ENCODE measurements at places on chromosomes 4 and X.

DNA sequence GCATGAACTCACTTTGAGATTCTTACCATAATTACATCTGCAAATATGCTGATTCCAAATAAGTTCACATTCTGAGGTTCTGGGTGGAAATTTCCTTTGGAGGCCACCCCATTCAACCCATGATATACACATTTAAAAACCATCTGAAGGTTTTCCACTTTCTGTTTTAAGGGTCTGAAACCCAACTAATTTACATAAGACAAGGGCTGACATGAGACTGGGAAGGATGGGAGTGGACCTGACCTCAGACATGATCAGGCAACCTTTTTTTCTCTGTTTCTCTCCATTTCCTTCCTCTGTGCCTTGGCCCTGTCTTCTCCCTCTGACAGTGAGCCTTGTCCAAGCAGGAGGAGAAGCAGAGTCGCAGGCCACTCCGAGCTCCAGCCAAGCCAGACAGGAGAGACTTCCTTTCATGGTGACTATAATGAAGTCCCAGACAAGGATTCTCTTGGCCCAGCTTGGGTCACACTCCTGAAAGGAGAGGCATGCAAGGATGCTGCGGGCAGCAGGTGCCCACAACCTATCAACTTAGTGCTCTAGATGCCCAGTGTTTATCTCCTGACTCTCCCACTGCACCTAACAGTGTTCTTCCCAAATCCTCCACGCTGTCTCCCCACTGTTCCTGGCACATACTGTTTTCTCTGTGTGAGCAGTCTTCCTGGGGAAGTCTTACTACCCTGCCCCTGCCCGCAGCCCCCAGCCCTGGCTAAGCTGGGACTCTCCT, 39.9 kb downstream of the MSX1 start:
- peaks cover 17% of the 10 kb centered on the region for H3K27me3 ChIP-seq
- no peaks in the 10 kb centered on the region for H3K4me1 ChIP-seq
- H3K27ac ChIP-seq: no peak overlapping the region
- no peak overlapping the region for H3K4me3 ChIP-seq
- H3K36me3 ChIP-seq: no peaks in the 10 kb centered on the region
- no peak for DNase-seq

GRCh38 chr4:150402871-150403272, 179.1 kb upstream of the MAB21L2 start:
- peaks cover 8% of the 10 kb centered on the region for H3K4me1 ChIP-seq
- peak; percentile 65 for DNase-seq
- H3K36me3 ChIP-seq: peaks cover 21% of the 10 kb centered on the region
- no peak overlapping the region for H3K4me3 ChIP-seq

- no peaks in the 10 kb centered on the region for H3K36me3 ChIP-seq
- no peaks in the 10 kb centered on the region for H3K27me3 ChIP-seq
- DNase-seq: peak; percentile 57
Measured at GRCh38 chrX:8988446-8988845, 45.5 kb downstream of the FAM9B start.

GRCh38 chr4:148265627-148266026, 176.6 kb downstream of the NR3C2 start:
- H3K27ac ChIP-seq: no peak overlapping the region
- H3K36me3 ChIP-seq: no peaks in the 10 kb centered on the region
- no peak for DNase-seq
- no peaks in the 10 kb centered on the region for H3K27me3 ChIP-seq
- peaks cover 7% of the 10 kb centered on the region for H3K4me1 ChIP-seq

GRCh38 chr4:3487861-3488260, 24.8 kb downstream of the DOK7 start:
- H3K36me3 ChIP-seq: no peaks in the 10 kb centered on the region
- H3K4me3 ChIP-seq: no peak overlapping the region
- H3K27ac ChIP-seq: no peak overlapping the region
- H3K4me1 ChIP-seq: no peaks in the 10 kb centered on the region

DNA sequence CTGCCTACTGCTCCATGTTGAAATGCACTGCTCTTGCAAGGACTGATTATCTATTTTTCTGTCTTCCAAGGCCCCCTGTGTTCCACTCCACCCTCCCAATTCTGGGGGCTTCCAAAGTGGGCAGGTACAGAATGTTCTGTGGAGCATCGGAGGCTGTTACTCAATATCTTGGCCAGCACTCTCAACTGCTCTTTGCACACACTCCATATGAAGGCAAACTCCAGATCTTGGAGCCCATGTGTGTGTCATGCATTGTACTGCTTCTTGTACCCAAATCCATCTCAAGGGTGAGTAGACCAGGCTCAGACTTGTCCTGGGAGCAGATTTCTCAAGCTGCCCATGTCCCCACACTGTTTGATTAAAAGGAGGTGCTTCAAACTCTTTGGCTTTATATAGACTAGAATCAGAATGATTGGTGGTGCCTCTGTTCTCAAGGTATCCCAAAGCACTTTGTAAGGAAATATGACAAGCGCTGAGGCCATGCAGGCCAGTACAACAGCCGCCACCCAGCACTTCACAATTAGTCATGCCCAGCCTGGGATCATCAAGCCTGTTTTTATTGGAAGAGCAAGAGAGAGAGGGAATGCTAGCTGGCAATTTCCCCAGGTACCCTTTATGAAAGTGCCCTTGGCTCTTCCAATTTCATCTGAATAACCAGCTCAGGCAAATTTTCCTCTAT, 44.3 kb downstream of the AR start:
- no peak overlapping the region for H3K4me3 ChIP-seq
- no peak for DNase-seq
- H3K4me1 ChIP-seq: no peaks in the 10 kb centered on the region
- H3K36me3 ChIP-seq: no peaks in the 10 kb centered on the region
- no peak overlapping the region for H3K27ac ChIP-seq

- H3K4me1 ChIP-seq: no peaks in the 10 kb centered on the region
- H3K27ac ChIP-seq: no peak overlapping the region
- H3K27me3 ChIP-seq: peaks cover 5% of the 10 kb centered on the region
- no peak for DNase-seq
- H3K36me3 ChIP-seq: peaks cover 4% of the 10 kb centered on the region
Measured at GRCh38 chr4:24719615-24720014, 75.8 kb upstream of the SOD3 start.

Data from activated CD4-positive, alpha-beta T cell treated with anti-CD3 and anti-CD28 coated beads for 36 hours (primary cell).